ENCODE measurements at places on chromosomes 11 and 22.

DNA sequence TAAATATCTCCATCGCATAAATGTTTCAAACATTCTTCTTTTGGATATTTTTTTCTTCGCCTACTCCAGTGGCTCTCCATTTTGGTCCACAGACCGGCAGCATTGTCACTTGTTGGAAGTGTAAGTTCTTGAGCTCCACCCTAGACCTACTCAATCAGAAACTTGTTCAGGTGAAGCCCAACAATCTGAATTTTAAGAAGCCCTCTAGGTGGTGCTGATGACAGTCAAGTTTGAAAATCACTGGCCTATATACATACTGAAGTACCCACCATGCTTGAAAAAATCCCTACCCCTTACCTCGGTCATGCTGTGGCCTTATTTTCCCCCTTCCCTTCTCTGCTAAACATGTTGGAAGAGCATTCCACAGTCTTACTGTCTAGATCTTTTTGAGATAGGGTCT is 10.2 kb upstream of the ACAT1 start:
- DNase-seq, result no peak

DNA sequence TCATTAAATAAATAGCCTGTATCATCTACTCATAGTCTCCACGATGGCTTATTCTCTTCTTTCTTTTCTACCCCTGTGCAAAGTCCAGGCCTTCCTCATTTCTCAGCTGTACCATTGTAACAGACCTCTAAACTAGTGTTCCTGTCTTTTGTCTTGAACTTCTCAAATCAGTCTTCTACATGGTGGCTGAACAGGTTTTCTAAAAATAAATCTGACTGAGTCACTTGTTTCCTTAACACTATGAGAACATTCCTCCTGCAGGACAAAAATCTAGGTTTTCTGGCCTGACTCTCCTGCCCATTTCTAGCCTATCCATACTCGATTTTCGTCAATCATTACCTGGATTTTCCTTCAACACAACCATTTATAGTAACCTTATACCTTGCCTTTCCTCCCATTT is 1080.8 kb upstream of the TENM4 start:
- DNase-seq, result no peak

GRCh38 chr11:76235233-76236091 is 29.2 kb upstream of the WNT11 start:
- DNase-seq, result peak; percentile 79

DNA sequence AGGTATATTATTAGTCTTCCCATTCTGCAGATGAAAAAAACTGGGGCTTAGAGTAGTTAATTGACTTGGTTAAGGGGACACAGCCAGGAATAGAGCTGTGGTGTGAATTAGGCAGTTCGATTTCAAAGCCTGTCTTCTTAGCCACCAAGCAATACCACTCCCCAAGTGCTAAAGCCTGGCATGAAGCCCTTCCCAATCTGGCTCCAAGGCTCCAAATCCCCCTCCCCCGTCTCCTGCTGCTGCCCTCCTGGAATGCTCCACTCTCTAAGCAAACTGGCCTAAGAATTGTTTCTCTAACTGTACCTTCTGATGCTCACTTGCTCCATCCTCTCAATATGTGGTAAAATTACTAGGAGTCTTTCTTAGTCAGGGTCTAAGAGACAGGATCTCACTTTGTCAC is 18.6 kb downstream of the ASCC2 start:
- no peak for DNase-seq

DNA sequence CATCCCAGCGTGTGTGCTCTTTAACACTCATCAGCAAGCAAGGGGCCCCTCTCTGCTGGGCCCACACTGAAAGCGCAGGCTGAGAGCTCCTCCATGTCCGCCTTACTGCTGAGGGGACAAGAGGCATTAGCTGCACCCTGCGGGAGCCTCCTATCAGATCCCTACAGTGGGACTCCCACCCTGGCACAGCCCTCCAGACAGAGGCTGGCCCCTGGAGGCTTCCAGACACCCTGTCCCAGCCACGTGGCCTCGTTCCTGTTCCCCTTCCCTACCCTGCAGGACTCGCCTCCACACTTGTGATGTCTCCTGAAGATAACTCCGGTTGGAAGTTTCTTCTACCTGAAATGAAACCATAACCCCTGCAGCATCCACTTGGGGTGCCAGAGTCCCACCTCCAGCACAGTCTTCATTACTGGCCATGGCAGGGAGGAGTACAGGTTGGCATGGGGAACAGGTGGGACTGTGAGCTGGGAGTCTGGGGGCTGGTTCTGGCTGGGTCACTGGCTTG is 5.0 kb upstream of the SH3BP1 start:
- no peak for DNase-seq

DNA sequence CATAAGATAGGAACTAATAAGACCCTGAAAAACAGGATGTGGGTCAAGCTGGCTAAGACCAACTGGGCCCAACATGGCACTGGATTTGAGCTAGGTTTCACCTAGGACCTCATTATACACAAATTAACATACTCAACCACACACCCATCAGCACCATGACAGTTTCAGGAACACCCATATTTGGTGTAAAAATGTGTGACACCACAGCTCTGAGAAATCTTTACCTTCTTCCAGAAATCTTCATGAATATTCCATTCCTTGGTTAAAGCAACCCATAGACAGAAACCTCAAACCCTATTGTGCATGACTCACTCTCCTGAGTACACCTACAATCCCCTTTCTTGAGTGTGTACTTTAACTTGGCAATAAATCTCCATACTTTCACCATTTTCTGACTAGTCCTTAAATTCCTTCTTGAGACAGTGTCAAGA is 378.8 kb downstream of the DYNC2H1 start:
- no peak for DNase-seq

- no peak for DNase-seq
Measured at GRCh38 chr11:45098929-45099328, 47.5 kb upstream of the PRDM11 start.

GRCh38 chr11:95584589-95584988 is 205.0 kb downstream of the FAM76B start:
- no peak for DNase-seq

- DNase-seq, result no peak
Measured at GRCh38 chr11:73323464-73323863, 15.4 kb downstream of the ARHGEF17 start.

DNA sequence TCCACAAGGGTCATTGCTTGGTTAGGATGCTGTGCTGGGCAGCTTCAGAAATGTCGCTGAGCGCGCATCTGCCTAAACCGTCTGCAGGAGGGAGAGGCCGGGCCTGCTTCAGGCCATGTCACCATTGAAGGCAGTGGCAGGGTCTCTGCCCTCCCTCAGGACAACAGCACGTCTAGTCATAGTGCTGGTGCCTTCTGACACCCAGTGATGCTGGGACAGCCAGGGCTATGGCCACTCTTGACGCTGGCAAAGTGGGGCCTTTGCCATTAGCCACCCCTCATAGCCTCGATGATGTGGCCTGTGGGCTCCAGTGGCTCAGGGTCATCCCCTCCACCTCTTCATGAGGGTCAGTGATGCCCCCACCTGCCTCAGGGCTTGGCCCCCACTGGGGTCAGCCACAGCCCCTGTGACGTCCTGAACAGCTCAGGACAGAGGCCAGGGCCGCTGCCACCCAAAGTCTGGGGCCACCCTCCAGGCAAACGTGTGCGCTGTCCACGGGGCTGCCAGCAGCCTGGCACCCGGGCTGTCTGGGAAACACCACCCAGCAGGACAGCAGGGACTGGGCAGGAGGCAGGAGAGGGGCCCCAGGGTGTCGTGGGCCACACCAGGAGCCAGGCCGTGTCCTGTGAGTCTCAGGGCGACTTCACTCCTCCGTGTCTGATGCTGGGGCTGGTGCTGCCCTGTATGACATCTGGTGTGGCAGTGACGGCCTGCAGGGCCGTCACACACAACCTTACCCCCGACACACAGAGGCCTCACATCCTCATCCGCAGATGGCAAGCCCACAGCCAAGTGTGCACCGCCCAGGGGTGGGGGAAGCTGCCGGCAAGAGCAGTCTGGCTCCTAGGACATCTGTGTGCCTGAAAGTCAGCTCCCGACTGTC is 42.5 kb downstream of the CERK start:
- DNase-seq, result no peak

DNA sequence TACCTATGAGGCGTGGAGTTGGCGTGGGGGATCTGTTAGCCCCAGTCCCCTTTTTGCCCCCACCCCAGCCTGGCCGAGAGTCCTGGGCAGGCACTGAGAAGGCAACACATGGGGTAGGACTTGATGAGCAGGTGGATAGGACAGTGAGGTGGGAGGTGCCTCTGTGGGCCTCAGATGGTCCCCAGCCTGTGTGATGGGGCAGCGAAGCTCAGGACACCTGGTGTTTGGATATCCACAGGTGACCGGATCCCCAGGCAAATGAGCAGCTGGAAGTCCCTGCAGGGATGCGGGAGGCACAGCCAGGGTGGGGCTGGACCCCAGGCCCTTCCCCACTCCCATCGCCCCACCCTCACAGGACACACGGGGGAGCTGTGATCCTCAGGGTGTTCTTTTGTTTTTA is 9.7 kb downstream of the FBLN1 start:
- no peak for DNase-seq

DNA sequence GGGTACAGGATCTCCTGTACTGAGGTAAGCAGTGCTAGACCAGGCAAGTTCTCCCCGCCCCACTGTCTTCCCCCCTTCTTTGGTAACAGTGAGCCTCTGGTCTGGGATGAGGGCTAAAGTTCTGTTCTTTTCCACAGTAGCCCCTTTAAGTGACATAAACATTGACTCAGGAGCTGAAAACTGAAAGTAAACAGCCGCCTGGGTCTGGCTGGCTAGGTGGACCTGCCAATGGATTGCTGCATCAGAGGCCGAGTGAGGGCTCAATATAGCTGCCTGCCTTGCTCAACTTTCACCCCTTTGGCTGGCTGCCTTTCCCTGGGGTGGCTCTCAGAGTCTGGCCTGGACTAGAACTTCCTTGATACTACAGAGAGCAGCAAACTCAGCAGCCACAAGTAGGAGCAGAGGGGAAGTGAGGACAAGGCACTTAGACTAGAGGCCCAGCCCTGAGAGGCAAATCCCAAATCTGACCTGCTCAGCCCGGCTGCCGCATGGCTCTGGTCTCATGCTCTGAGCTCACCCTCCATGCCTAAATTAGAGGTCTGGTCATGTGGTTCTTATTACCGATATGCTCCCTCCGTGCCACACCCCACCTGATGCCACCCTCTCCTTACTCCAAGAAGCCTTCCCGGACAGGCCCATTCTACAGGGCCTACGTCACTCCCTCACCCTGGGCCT is 9.6 kb upstream of the UCP3 start:
- DNase-seq, result no peak

DNA sequence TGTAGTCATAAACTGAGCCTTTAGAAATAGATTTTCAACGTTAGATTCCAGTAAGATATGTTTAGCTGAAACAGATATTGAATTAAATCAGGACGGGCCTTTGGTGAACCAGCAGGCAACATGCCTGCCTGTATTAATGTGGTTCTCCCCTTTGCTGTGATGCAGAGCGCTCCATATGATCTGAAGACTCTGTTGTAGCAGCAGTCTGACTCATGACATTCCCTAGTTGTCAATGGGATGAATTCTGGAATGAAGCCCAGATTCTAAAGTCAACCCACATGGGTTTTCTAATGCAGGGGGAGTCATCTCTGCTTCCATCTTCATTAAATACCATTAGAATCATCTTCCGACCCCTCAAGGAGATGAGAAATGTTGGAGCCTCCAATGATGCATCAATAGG is 864.5 kb downstream of the NTM start:
- no peak for DNase-seq

DNA sequence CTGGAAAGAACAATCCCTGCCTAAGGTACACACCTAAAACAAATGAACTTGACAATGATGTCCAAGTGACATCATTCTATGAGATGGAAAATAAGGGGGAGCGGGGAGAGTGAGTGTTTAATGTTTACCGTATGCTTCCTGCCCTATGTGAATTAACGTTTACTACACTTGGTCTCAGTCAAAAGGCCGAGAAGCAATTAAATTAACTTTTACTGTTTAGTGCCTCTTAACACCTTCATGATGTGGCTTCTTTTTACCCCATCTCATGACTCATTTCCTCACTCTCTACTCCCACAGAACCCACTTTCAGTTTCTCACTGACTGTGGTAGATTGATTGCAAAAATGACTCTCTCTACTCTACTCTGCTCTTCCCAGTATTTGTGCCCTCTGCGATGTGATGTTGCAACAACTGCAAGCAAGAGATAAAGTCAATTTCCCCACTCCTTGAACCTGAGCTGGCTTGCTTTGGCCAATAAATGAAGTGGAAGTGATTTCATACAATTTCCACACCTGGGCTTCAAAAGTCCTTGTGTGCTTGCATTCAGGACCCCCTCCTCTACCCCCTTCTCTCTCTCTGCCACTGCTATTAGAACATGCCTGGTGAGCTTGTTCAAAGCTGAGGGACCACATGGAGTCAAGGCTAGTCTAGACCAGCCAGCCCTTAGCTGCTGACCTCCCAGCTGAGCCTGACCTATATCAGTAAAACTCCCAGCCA is 11.6 kb upstream of the ALKBH3 start:
- DNase-seq, result peak; percentile 16

GRCh38 chr22:40813912-40814315 is 5.2 kb downstream of the SLC25A17 start:
- DNase-seq, result no peak
